ENCODE measurements at places on chromosomes 3 and 15.

DNA sequence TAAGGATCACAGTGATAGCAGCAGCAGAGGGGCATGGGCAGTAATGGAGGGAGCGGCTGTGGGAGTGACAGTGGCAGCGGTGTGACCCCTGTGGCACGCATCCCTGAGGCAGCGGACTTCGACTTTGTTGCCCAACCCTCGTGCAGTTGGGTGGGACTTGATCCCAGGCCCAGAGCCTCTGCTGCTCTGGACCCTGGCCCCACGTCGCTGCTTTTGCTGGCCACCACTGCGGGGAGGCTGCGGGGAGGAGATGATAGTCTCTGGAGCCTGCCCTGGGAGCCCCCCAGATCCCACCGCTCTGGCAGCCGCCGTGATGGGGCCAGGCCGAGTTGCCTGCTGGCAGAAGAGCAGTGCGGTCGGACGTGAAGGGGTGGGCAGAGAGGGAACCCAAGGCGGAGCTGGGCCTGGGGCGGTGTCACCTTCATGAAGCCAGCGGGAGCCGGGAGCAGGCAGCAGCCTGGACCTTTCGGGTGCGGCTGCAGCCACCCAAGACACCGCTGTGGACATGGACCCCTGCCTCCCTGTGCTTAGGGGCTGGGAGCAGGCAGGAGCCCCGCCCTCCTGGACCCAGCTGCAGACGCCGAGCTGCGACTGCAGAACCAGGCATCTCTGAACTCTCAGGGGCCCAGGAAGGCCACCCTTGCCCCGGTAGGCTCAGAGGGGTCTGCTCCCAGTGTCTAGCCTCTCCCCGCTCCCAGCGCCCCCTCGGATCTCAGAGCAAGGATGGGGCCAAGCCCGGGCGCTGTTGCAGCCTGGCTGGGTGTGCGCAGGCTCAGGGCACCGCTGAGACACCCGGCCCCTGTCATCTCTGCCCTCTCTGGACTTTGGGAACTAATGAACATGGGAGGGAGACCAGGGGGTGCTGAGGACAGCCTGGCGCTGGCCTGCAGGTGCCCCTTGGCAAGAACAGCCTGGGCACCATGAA, 38.3 kb downstream of the COMMD2 start:
- no peak for DNase-seq

DNA sequence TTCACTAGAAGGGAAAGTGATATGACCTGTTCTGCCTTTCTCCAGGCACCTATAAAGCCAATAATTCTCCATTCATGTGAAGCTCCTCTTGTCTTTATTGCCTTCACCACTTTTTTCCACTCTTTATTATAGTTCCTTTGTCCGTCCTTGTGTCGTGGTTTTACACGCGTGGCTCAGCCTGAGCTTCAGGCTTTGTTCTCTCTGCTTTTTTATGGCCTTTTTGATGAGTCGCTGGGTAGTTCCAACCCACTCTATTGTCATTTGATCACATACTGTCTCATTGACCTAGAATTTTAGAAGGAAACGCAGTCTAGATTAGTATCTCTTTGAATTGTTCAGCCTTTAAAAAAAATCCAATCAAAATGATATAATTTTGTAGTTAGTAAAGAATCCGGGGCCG, 403.2 kb downstream of the PTPRG start:
- DNase-seq, result peak; percentile 7

- DNase-seq, result peak; percentile 19
Measured at GRCh38 chr3:187799942-187800641, 54.8 kb upstream of the BCL6 start.

GRCh38 chr3:119034256-119035013, at the start of gene IGSF11:
TSS of gene IGSF11 (minus strand) at chr3:119034846. CDS start at chr3:119034582, 264 bp downstream.
- DNase-seq, result peak; percentile 71

GRCh38 chr3:186847437-186847836, 4.9 kb downstream of the ADIPOQ start:
- no peak for DNase-seq

DNA sequence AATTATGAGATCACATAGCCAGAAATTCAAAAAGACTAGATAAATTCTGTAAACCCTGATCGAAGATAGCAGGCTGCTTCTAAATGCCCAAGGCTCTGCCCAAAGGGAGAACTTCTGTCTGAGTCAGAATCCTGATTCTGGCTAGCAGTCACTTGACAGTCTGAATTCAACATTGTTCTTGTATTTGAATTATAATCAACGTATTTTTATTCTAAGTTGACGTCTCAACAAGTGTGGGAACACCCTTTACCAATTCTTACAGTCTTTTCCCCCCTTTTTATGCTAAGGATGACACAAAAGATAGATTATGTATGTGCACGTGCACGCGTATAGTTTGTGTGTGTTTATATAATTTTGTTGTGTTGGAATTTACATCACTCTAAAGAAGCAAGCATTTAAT, 552.8 kb downstream of the NAALADL2 start:
- DNase-seq, result no peak

GRCh38 chr3:160003520-160004128, 15.0 kb downstream of the IL12A start:
- peak; percentile 64 for DNase-seq

DNA sequence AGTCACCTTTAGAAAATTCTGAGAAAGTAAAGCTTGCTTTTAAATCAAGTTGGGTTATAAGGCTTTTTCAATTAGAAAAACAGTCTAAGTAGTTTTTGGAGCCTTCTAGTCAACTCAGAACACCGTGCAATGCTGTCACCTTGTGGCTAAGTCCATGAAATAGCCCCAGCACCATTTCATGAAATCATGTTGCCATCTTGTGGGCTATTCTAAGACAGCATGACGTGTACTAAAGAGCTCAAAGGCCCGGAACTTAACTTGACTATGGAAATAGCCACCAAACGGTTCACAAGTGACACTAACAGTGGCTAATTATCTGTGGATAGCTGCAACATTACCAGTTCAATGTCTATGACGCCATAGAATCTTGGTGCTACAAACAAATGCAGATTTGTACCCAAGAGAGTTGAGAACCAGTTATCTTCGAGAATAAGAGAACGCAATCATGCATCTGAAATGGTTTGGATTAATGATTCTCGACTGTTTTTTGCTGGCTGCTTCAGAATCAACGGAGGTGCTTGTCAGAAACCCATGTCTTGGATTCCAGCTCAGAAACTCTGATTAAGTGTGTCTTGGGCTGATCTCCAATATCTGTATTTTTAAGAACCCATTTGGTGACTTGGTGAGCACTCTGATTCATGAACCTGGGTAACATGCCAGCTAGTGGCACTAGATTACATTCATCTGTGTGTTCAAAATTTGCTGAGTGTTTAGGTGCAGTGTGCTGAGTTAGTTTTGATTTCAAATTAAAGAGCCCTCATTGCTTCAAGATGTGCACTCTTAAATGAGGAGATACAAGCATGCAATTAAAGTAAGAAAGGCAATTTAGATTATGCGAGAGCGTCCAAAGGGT, 111.2 kb upstream of the MCTP2 start:
- DNase-seq, result peak; percentile 94

- no peak for DNase-seq
Measured at GRCh38 chr3:19543212-19543841, 390.7 kb downstream of the EFHB start.

GRCh38 chr3:46883054-46883829, 5.7 kb downstream of the PTH1R start:
- DNase-seq, result peak; percentile 76

DNA sequence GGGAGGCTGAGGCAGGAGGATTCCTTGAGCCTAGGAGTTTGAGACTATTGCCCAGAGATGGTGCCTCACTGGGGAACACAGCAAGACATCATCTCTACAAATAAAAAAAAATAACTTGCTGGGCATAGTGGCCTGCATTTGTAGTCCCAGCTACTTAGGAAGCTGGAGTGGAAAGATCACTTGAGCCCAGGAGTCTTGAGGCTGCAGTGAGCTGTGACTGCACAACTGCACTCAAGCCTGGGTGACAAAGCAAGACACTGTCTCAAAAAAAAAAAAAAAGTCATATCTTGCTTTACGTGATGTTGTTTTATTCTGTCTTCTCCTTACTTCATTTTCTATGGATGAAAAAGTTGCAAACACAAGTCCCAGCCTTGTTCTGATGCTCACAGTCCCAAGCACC, 14.1 kb downstream of the GATM start:
- no peak for DNase-seq

DNA sequence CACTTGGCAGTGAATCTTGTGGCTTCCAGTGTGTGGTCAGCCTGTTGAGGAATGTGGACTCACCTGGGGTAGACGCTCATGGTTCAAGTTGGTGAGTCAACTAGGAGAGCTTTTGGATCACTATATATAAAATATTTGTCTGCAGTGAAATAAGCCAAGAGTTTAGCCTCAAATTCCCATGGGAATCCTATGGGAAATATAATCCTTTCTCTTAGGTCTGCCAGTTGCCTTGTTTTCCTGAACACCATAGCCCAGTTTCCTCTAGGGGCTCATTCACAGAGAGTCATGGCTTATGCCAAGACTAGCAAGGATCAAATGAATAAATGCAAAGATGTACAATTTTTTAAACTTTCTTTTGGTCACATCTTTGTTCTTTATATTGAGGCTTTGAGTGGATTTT, 100.1 kb upstream of the NPHP3 start:
- no peak for DNase-seq

DNA sequence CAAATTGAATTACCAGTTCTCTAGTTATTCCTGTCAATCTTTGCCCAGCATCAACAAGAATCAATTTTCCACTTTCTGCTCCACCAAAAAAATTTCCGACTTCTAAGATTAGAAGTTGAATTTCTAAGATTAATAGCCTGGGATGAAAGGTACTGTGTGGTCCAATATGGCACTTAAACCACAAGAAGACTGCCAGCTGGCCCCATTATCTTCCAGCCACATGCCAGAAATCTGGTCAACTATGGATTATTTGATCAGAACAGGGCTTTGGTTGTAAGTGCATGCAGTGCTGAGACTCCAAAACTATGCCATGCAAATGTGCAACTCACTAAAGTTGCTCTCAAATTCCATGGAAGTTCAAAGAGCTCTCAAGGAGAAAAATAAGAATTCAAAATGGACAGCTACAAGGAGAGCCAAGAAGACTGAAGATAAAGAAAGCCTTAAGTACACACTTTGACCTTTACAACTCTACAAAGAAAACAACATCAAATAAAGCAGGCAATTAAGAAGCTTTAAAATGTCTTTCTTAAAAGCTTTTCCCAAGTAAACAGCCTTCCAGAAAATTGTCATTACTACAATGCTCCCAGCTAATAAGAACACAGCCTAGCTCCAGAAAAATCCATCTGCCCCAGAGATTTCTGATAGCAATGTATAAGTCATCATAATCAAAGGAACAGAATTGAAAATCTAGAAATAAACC, 64.2 kb downstream of the ST3GAL6 start:
- DNase-seq, result no peak

GRCh38 chr15:58734859-58735258, 14.6 kb downstream of the ADAM10 start:
- no peak for DNase-seq

GRCh38 chr3:127446756-127447155, 143.8 kb downstream of the TPRA1 start:
- no peak for DNase-seq

GRCh38 chr3:25648107-25648535, 16.6 kb downstream of the TOP2B start:
- peak; percentile 78 for DNase-seq

DNA sequence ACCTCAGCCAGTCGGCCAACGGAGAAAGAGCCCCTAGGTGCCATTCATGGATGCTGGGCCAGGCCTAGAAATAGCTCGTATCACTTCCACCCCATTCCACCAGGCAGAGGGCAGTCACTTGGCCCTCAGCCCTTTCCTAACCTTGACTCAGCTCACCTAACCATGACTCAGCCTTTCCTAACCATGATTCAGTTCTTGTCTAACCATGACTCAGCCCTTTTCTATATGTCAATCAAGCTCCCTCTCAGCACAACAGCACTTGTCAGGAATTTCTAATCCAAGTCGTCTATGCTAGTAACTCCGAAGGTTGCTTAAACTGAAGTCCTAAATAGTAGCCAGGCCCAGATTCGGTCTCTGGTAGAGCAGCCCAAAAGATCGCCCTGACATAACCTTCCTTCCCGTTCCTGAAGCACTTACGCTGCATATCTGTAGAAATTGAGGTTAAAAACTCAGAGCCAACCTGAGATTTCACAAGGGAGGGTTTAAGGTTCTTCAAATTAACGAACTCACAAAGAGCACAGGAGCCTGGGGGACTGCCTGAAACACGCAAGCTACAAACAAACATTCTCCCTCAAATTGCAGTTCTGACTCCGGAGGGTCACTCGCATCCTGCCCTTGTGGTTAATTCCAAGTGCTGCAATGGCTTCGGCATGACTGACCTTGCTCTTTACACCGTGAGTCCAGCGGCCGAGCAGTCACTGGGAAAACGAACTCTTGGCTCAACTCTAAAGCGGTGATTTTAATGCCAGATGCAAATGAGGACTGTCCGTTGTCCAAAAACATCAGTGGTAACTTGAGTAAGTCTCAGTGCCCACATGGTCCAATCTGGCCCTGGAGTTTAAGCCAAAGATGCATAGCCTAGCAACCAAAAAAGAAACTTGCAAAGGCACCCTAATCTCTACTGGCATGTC, 99.9 kb downstream of the ADAMTS17 start:
- peak; percentile 23 for DNase-seq

DNA sequence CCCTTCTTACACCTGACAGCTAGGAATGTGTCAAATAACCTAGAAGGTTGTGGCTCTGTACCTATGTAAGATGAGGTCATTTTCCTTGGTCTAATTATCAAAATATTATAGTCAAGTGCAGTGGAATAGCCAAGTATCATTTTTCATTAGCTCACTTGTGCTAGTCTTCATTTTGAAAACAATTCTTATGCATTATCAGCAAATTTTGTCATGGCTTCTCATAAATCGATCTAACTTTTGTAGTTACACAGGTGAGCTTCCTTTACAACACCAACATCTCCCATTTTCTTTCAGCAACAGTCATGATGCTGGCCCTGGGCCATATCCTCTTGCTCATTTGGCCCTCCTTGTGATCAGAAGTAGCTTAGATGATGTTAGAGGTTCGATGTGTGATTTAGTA, 10.3 kb downstream of the TXNRD3 start:
- no peak for DNase-seq

DNA sequence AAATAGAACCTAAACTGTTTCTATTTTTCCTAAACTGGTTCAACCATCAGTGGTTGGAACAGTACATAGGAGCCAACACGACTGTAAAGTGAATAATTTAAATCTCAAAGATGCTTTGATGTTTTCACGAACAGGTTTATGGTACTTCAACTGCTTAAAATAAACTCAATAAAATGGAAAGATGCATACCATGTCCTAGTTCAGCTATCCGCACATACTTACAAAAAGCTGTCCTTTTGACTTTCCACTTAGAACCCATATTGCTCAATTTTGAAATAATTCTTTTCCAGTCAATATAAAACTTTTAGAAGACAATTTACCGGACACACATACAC, 902 bp downstream of the CMTM6 start:
- DNase-seq, result no peak

DNA sequence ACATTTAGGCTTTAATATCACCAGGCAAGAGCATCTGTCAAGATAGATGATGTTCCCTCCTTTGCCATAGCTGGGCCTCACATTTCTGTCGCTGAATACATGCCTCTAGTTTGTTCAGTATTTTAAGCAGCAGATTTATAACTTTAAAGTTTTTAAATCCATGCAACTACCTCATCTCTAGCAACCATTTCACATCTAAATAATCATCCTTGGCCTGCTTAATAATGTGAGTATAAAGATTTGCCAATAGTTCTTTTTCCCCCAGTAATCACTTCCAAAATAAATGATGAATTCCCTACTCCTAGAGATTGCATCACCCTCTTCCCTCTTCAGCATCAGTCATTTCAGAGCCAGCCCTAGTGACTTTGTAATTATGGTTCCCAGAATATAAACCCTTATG, 36.2 kb upstream of the FILIP1L start:
- peak; percentile 71 for DNase-seq

- DNase-seq, result no peak
Measured at GRCh38 chr15:68603951-68604350, 25.2 kb downstream of the CORO2B start.

GRCh38 chr3:150599611-150600297, 3.4 kb upstream of the SELENOT start:
- peak; percentile 73 for DNase-seq

Data from GM23248 (cell line).